Hindlimb muscle (tissue), 1 donor: ENCODE measurements at places on chromosomes 4 and X. TPM values are rescaled to one million over a fixed set of nuclear protein-coding genes. Genes with fewer than 3 reads are reported as not detected.

GRCh38 chrX:72143609-72143907, 11.8 kb upstream of the RTL5 start:
- DNase-seq, result no peak

DNA sequence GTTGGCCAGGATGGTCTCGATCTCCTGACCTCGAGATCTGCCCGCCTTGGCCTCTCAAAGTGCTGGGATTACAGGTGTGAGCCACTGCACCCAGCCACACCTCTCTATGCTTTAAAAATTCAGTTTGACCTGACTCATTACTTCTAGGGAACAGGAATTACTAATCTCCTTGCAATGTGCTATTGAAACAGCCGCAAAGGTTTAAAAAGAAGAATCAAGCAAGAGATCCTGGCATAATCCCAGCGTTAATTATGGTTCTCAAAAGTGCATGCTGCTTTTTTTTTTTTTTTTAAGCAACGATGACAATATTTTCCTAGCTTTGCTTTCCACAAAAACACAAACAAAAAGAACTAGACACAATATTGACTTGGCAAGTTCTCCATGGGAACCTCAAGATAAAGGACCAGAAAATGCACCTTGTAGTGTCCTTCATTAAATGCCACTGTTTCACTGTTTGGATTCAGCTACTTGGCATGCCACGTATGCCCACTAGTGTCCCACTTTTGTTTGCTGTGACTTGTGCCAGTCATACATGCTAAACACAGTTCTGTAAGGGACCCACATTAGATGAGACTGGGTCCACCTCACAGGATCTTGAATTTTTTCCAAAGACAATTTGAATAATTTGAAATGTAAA, 112.6 kb upstream of the PPARGC1A start:
- no peak for DNase-seq

DNA sequence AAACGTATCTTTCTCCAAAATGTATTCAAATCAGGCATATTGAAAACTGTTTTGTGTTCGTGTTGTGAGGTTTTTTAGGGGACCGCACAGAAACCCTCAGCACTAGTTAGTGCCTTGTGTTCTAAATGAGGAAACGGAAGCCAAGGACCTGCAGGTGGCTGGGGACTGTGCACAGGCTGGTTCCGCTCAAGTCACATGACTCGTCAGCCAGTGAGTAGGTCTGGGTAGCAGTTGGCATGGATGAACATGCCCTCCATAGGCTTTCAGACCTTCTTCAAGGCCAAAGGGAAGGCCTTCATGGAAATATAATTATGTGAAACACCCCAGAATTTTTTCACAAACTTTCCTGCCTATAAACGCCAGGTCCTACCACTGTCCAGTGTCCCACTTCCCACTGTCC, 1.3 kb upstream of the F11 start:
- DNase-seq, result no peak

- DNase-seq, result no peak
Measured at GRCh38 chr4:8593264-8594096, 915 bp downstream of the CPZ start.

- no peak for DNase-seq
Measured at GRCh38 chr4:148159793-148160192, 282.4 kb downstream of the NR3C2 start.

DNA sequence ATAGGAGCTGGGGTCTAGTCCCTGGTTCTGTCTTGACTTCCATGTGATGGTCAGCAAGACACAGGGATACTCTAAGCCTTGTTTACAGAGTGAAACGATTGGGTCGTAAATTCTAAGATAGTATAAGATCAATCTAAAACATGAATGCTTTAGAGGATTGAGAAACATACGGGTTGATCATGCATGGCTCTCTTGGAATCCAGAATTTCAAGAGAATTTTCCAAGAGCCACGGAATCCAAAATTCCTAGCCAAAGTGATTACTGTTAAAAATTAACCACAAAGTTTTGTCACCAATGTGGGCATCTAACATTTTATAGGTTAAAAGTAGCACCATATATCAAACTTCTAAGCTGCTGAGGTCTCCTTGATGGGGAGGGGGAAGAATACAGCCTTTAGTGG, 16.5 kb downstream of the HS3ST1 start:
- DNase-seq, result no peak

DNA sequence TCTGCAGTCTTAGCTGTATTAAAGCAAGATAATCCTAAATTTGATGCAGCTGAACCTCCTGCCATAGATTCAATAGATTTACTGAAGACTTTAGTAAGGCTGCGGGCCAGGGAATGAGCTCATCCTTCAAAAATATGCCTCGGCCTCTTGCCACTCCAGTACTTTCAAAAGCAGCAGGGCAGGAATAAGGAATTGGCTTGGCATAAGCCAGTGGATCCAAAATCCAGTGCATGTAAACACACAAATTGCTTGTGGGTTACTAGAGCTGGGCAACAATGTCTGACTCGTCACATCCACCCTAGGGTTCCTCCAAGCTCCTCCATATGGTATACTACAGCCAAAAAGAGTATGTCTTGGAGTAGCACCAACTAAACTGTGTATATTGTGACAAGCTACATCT, 165.0 kb downstream of the AMELX start:
- DNase-seq, result peak; percentile 43

DNA sequence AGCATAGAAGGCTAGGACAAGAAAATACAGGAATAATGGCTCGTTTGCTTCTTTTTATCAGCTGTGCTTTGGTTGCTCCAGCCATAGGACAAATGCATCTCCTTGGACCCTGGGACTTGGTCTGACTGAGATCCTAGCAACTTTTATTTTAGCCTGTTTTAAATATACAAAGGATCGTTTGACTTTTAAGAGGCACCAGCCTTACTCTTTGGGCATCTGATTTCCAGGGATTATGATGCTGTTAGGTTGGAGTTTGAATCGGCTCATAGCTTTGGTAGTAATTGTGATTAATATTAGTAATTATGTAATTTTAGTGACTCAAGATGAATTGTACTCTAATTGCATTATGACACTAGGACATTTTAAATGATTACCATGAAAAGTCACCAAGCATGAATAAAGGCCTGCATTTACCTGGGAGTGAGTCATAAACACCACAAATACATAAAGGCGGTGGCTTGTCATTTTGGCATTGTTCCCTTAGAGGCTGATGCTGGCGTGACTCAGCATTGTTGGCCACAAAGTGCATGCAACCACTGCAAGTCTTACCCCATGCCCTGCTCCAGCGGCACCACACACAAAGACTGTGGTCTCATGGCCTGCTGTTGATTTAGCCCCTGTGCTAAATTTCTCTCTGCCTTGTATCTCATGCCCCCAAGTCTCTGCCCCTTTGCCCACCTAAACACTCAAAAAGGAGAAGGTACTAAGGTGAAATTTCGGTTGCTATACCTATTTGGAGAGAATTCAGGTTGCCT, 12.4 kb downstream of the GPAT3 start:
- DNase-seq, result no peak

DNA sequence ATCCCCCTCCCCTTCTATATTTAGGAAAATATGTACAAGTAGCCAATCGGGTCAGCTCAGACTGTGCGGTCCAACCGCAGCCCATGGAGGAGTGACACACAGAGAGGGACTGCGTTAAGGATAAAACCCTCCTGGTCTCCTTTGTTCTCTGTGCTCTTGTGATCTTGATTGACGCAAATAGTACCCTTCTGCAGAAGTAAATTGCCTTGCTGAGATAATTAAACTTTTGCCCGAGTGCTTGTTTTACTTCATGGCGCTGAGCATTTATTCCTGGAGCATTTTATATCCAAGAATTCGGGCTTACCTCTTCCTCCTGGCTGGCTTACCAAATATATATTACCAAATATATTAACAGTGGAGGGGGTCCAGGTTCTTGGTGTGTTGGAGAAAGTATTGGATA, 184.2 kb downstream of the STAG2 start:
- no peak for DNase-seq

DNA sequence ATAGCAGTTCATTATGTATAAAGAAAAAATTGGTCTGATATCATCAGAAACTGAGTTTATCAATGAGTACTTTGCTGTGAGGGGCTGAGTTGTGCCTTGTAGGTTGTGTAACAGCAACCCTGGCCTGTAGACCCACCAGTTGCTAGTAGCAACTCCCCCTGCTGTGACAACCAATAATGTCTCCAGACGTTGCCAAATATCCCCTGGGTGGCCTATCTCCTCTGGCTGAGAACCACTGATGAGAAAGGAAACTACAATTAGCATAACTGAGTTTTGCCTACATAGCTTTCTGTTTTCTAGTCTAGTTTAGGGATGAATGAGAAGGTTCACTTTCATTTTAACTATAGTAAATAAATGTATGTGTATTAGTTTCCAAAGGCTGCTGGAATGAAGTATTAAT, 234.1 kb downstream of the CPE start:
- DNase-seq, result no peak

DNA sequence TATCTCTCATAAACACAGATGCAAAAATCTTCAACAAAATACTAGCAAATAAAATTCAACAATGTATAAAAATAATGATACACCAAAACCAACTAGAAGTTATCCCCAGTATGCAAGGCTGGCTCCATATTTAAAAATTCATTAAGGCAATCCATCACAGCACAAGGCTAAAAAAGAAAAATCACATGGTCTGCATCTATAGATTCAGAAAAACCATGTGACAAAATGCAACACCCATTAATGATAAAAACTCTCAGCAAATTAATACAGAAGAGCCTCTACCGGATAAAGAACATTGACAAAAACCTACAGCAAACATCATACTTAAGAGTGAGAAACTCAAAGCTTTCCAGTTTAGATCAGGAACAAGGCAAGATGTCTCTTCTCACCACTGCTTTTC, 182.6 kb downstream of the COL25A1 start:
- no peak for DNase-seq

- DNase-seq, result no peak
Measured at GRCh38 chr4:46648088-46648744, 258.3 kb upstream of the GABRA2 start.

- DNase-seq, result peak; percentile 52
Measured at GRCh38 chrX:46649421-46650260, 76.1 kb downstream of the CHST7 start.

DNA sequence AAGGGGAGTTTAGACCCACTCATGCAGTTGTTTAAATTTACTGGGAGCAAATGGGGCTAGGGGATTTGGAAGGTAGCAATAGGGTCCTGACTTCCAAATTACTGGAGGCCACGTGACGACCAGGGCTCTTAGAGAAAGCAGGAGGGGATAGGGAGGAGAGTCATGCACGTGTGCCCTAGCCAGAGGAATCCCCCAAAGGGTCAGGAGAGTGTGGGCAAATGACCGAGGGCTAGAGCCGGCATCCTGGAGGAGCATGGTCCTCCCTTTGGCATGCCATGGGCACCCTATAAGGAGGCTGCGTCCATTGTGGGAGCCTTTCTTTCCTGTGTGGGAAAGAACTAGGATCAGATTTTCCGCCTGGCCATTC, 25.5 kb upstream of the GPC4 start:
- DNase-seq, result no peak

GRCh38 chr4:53852343-53852742, 212.1 kb downstream of the CHIC2 start:
- no peak for DNase-seq

GRCh38 chr4:91198951-91199350, 1071.8 kb downstream of the CCSER1 start:
- DNase-seq, result no peak

DNA sequence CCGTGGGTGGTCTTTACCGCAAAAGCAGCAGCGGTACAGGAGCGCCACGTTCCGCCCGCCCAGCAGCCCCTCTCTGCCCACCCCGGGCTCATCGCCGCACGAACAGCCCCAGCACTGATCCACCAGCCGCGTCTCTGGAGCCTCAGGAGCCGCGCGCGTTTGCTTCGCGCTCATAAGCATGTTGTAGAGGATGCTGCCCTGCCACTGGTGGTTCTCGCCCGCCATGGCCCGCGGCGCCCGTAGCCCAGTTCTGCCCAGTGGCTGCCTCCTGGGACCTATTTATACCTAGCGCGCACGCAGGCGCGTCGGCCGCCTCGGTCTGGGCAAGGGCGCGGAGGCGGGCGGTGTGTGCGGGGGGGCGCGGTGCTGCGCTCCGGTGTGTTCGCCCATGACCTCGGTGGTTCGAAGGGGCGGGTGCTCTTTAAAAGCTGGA, at the start of gene NR0B1:
NR0B1 (minus strand) TSS at position 252 of the 433 bp plus-strand sequence; CDS start at position 225, 27 bp downstream.
- no peak for DNase-seq

DNA sequence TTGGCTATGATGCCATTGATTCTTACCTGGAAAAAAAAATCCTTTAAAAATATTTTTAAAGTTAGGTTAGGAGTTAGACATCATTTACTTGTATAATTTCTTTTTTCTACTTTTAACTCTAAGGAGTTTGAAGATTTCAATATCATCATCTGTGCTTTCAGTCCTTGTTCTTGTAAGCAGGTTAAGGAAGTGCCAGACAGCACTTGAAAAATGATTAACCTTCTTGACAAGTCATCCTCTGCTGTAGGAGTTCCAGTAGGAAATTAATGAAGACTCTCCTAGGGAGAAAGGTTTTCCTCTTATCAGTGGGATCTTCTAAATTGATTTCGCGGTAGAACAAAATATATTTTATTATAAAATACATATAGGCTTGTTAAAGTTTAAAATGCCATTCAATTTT, 29.1 kb upstream of the ANAPC4 start:
- DNase-seq, result no peak

- no peak for DNase-seq
Measured at GRCh38 chr4:107837317-107837716, 12.6 kb downstream of the SGMS2 start.

- no peak for DNase-seq
Measured at GRCh38 chr4:123064390-123064789, 142.0 kb upstream of the NUDT6 start.

- DNase-seq, result no peak
Measured at GRCh38 chr4:48493452-48494100, 3.5 kb downstream of the ZAR1 start.

- no peak for DNase-seq
Measured at GRCh38 chr4:108930186-108930585, 167.3 kb upstream of the ETNPPL start.

- DNase-seq, result no peak
Measured at GRCh38 chrX:69077895-69078455, 87.3 kb downstream of the PJA1 start.

GRCh38 chr4:146051728-146052391, 113.2 kb upstream of the ZNF827 start:
- no peak for DNase-seq

GRCh38 chr4:2935762-2936743, 27.2 kb downstream of the NOP14 start:
- DNase-seq, result no peak

GRCh38 chr4:159047478-159048165, 55.3 kb upstream of the RAPGEF2 start:
- DNase-seq, result no peak

SPANXN4 gene
- not detected for polyA plus RNA-seq

CFI gene
- polyA plus RNA-seq, result 7.3 TPM

PNCK gene
- 3.5 TPM for polyA plus RNA-seq

RHOXF2 gene
- 0.06 TPM for polyA plus RNA-seq

SORBS2 gene
- polyA plus RNA-seq, result 25.3 TPM

FHDC1 gene
- 5.9 TPM for polyA plus RNA-seq

NIPAL1 gene
- 3.1 TPM for polyA plus RNA-seq

STOX2 gene
- 5.3 TPM for polyA plus RNA-seq

CXCL10 gene
- 0.34 TPM for polyA plus RNA-seq

PLP1 gene
- polyA plus RNA-seq, result 47.7 TPM

OTC gene
- polyA plus RNA-seq, result not detected

FAM184B gene
- 5.7 TPM for polyA plus RNA-seq

KLKB1 gene
- polyA plus RNA-seq, result not detected

MCUB gene
- 12.6 TPM for polyA plus RNA-seq

ABCG2 gene
- 3.0 TPM for polyA plus RNA-seq

AFP gene
- polyA plus RNA-seq, result 0.28 TPM

TMEM164 gene
- 32.3 TPM for polyA plus RNA-seq

POF1B gene
- polyA plus RNA-seq, result 0.23 TPM
